Activated naive CD4-positive, alpha-beta T cell treated with anti-CD3 and anti-CD28 coated beads for 36 hours (primary cell): ENCODE measurements at places on chromosomes 2 and 18.

GRCh38 chr2:239639421-239640185 lies 238.8 kb upstream of the HDAC4 start:
- DNase-seq: no peak

DNA sequence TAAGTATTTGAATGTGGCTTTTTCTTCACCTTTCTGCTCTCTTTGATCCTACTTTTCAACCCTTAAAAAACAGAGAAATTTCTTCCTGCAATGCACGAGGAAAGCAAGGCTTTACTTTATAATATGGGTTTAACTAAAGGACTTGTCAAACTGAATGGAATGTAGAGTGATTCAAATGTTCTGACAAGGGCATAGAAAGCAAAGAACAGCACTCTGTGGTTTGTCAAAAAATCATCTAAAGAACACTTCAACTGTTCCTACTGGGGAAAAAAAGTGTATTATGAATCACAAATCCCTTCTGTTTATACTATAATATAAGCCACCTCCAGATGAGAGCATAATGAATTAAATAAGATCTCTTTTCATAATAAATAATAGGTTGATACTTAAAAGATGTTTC lies 45.0 kb upstream of the RIT2 start:
- no peak for DNase-seq

GRCh38 chr2:8641301-8641965 lies 40.4 kb upstream of the ID2 start:
- no peak for DNase-seq

GRCh38 chr18:5973099-5973498 lies 77.8 kb upstream of the TMEM200C start:
- no peak for DNase-seq

DNA sequence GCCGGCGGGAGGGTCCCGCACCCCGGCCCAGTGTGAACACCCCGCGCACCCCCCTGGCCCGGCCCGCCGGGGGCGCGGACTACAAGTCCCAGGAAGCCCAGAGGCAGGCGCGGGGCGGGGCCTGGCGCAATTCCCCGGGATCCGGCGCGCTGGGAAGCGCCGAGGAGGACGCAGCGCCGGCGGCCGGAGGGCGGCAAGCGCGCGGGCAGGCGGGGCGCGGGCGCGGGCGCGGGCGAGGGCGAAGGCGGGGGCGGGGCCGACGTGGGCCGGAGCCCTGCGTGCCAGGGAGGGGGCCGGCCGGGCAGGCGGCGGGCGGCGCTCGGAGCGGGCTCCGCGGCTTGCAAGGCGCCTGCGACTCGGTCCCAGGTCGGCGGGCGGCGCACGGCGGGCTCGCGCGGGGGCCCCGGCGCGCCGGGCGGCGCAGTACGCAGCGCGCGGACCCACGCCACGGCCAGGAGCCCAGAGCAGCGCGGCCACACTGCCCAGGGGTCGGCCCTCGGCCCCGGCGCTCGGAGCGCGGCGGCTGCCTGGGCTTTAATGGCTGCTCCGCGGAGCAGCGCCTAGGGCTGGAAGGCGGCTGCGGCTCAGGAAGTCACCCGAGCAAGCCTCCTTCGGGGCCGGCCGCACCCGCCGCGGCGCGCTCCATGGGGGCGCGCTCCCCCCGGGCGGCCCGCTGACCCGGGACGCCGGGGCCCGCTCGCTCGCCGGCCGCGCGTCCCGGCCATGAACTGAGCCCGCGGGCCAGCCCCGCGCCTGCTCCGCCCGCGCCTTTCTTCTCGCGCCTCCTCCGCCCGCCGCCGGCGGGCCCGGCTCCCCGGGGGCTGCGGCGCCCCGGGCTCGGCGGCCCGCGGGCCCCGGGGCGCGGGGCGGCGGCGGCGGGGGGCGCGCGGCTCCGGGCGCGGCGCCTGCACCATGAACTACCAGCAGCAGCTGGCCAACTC lies at the start of gene AGAP1:
AGAP1 (plus strand) TSS at position 269 of the 941 bp plus-strand sequence.
- no peak for DNase-seq

DNA sequence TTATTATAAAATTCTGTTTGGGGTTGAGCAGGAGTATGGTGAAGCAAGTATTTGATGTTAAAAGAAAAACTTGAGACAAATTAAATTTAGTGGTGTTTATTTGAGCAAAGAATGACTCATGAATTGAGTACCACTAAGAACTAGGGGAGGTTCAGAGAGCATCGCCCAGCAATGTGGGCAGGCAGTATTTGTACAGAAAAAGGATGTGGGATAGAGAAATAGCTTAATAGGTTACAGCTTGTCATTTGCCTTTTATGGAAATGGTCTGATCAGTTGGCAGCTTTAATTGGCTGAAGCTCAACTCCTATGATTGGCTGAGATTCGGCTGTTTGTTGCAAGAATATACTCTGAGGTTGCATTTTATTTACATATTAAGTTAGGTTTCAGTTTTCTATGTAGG lies 68.2 kb downstream of the LRATD1 start:
- DNase-seq: no peak

GRCh38 chr2:127566139-127566417 lies 30.6 kb downstream of the MYO7B start:
- DNase-seq: no peak

GRCh38 chr2:85753525-85754312 lies at the start of gene ATOH8:
ATOH8 (plus strand) TSS chr2:85753991; CDS start chr2:85754190, 199 bp downstream.
- DNase-seq: peak; percentile 41

GRCh38 chr2:217956586-217957457 lies 46.0 kb downstream of the TNS1 start:
- no peak for DNase-seq
